ENCODE measurements at places on chromosomes 7 and 10.
A peak's percentile ranks its signal among the peaks of the same experiment; 100 is the strongest.

GRCh38 chr7:75727881-75728593 is 10.7 kb downstream of the HIP1 start:
- peak; percentile 8 for DNase-seq

DNA sequence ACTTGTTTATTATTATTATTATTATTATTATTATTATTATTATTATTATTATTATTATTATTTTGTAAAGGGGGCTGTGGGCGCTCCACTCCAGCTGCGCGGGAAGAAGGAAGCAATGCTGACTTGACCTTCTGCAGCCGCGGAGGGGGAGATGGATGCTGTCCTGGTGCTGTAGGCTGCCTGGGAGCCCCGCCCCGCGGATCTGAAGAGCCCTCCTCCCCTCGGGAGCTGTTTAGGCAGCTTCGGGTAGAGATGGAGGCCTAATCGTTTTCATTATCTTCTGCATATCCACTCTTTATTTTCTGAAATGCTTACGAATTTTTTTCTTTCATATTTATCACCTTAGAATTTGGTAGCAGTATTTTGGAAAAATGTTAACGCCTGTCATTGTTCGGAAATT is 101.2 kb upstream of the KLF6 start:
- DNase-seq: no peak

GRCh38 chr7:158449942-158450341 is 137.7 kb downstream of the PTPRN2 start:
- DNase-seq: no peak

DNA sequence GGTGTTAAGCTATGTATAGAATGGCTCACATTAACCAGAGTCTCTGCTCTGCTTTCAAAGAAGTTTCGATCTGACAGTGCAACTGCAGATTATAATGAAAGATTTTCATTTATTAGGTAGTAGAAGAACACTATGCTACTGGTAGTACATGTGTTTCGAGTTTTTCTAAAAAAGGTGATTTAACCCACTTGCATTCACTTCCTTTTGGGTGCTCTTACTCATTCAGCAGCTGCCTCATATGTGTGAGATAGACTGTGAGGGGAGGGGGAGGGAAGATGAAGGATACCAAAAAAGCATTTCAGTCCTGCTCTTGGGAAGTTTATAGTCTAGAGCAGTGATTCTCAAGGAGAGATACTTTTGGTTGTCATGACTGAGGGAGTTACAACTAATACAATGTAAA is 20.4 kb downstream of the PLEKHA8 start:
- DNase-seq: no peak

GRCh38 chr7:12864470-12865046 is 177.1 kb downstream of the ARL4A start:
- no peak for DNase-seq

DNA sequence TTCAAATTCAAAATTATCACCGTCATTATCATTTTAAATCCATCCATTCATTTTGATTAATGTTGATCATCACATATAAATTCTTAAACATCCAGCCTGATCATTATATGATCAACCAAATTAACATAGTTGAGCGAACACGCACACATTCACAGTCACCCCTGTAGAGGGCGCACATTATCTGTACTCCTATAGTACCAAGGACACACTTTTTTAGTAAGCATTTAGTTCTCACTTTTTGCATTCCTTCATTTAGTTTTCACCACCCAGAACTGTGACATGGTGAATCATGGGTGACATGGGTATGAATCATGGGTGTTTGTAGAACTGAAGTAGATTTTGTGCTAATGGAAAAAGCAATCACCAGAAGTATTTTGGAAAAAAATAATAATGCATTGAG is 26.0 kb upstream of the ZNF735 start:
- DNase-seq: no peak

- DNase-seq: no peak
Observed at GRCh38 chr7:27435461-27435860, 192.9 kb downstream of the EVX1 start.

DNA sequence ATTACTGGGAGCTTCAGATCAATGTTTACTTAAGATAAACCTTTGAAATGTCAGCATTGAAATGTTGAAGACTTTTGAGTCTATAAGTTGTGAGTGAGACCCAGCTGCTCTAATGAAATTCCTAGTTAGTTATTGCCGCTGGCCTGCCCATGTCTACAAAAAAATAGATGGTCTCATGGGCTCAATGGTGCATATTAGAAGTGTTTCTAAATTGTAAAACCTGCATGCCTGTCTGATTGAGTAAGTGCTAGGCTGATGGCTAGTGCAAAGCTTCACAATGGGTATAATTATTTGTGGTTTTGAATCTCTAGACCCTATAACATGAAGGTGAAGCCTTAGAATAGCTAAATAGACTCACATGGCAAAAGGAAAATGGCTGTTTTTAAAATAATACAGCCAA is 234.5 kb downstream of the SORCS3 start:
- DNase-seq: no peak

DNA sequence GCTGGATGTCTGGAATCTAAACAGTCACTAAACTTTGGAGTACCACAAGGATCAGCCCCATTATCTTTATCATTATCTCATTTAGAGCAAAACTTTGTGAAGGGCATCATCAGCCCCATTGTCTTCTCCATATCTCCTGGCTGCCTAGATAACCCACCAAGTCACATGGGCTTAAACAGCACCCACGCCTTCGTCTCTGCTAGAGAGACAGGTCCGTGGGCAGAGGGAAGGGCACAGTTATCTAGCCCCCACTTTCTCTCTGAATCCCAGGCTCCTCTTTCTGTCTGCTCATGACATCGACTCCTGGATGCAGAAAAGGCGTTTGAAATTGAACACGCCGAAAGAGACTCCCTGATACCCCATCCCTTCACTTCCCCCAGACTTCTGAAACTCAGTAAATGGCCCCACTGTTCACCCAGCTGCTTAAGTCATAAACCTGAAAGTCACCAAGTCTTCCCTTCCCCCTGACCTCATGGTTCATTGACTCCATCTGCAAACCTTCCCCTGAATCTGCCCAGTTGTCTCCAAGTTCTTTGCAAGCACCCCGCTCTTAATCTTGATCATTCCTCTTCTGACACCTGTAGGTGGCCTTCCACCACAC is 20.9 kb upstream of the PARD3 start:
- no peak for DNase-seq

- DNase-seq: no peak
Observed at GRCh38 chr7:102147008-102147407, 139.7 kb upstream of the SH2B2 start.

DNA sequence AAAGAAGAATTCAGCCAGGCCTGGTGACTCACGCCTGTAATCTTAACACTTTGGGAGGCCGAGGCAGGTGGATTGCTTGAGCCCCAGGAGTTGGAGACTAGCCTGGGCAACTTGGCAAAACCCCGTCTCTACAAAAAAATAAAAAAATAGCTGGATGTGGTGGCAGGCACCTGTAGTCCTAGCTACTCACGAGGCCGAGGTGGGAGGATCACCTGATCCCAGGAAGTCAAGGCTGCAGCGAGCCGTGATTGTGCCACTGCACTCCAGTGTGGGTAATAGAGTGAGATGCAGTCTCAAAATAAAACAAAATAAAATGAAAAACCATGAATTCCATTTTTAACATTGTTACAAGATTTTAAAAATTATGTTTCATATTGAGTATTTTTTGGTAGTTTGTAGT is 988.9 kb upstream of the ZNF722 start:
- no peak for DNase-seq

DNA sequence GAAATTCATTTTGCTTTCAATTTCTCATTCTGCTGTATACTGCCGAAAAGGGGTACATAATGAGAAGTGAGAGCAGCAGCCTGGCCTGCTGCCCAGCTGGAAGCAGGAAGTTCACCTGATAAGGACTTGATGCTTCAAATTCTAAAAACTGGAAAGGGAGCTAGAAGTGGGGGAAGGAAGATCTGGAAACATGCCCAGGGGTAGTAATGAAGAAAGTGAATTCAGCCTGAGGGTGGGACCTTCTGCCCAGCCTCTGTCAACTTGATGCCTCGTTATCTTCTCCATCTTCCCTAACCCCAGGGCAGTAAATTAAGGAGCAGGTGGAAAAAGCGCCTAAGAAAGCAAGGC is 69.4 kb downstream of the ARMH3 start:
- DNase-seq: no peak

GRCh38 chr10:52172581-52172980 is 141.5 kb upstream of the DKK1 start:
- no peak for DNase-seq

GRCh38 chr7:116445447-116446211 is 53.9 kb upstream of the CAV2 start:
- DNase-seq: no peak

Data from stimulated activated CD8-positive, alpha-beta memory T cell treated with anti-CD3 and anti-CD28 coated beads, Interleukin-4, amount 100 ng/mL, for 1 hour (primary cell).